Activated CD4-positive, alpha-beta T cell treated with anti-CD3 and anti-CD28 coated beads, Interleukin-2, Interleukin-4, amounts not matched to agents 100 ng/mL and 50 ng/mL, durations not matched to agents 16 hours and 8 hours (primary cell): ENCODE measurements at places on chromosomes 3 and 15.

DNA sequence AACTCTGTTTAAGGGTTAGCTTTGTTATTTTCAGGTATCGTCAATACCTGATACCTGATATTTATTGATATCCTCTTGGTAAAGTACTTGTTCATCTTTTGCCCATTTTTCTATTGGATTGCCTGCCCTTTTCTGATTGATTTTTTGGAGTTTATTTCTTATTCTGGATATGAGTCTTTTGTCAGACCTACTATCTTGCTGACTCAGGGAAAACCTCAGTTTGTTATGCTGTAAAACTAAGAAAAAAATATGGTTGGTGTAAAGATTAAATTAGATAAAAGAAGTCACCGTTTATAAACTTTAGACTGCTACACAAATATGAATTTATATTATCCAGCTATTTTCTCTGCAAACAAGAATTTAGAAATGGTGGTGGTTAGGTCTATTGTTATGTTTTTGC, 65.9 kb downstream of the CHRNA7 start:
- DNase-seq: no peak

DNA sequence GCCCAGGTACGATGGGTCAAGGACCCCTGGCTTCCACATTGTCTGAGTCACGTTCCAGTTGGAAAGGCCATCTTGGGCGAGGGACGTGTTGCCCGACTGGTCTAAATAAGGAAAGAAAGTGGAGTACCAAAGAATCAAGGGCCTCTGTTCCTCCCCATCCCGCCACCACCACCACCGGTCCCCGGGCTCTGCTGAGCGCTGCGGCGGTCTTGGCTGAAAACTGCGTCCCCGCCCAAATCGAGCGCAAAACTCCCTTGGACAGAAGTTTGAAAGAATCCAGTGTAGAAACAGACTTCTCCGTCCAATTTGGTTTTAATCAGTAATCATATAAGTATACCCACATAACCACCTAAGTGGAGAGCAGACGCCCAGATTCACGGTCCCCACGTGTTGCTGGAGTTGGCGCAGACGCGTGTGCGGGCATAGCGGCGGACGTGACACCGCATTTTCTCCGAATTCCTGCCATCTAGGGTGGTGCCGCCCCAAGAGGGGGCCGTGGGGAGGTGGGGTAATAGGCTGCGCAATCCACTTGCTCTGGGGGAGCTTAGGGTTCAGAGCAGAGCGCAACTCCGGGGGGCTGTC, 243.8 kb upstream of the TOPAZ1 start:
- DNase-seq: no peak

GRCh38 chr3:115498421-115498820, 124.9 kb upstream of the GAP43 start:
- no peak for DNase-seq

DNA sequence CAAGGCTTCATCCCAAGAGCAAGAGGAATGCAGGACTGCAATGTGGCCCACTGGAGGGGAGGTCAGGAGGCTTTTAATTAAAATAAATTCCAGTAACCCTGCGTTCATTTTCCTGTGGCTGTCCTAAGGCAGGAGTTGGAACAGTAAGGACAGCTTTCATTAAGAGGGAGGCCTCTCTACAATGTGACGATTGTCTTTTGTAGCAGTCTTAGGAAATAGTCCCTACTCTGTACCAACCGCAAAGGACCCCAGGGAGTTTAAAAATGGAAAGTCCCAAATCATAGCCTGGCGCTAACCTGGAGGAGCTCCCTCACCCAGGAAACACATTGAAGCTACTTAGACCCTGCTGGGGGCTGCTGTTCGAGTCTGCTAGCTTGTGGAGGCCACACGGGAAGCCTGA, 62.8 kb downstream of the SYNM start:
- no peak for DNase-seq

DNA sequence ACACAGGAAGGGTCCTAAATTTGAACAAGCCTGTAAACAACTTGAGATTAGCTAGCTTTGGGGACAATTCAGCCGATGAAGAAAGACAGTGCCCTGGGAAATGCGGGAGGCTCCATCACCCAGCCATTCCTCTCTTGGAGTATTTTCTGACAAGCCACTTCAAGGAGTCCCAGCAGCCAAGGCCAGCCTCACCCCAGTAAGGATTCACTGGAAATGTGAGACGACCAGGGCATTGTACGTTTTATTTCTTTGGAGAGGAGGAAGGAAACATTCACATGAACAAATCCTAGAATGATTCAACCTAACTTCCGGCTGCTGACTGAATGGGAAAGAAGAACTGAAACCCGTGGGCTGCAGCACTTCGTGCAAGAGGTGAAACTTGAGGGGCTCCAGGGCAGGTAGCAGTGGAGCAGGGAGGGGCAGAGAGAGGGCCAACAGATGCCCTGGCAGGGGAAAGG, 116.4 kb upstream of the ARHGEF3 start:
- DNase-seq: peak; percentile 86

DNA sequence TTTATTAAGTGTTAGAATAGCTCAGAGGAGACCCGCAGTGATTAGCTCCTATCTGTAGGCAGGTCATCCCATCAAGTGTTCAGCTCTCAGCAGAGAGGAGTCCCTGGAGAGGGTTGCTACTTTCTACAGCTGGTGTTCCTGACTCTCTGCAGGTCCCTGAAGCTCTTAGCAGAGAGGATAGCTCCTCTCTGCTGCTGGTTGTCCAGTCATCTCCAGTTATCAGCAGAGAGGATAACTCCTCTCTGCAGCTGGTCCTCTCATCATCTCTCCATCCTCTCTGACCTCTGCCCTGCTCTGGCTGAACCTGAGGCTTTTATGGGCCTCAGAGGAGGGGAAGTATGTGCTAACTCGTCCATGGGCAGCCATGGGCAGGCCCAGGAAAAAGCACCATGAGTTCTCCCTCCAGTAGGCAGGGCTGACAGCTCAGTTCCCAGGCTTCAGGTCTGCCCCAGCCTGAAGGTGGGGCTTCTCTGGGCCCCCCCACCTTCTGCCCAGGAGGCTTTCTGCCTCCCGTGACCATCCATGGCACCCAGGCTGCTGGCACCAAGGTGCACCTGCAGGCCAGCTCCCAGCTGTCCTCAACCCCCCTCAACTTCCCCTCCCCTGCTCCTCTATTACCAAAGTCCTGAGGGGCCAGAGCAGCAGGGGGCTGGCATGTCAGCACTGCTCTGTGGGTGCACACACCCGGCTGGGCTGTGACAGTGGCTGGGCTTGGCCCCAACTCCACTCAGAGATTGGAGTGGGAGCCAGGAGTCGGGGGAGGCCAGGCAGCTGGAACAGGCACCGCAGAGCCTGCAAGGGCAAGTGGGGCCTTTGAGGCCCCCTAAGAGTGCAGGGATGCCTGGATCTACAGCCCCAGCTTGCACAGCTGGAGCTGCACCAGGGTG, 98.9 kb upstream of the FRMD4B start:
- DNase-seq: no peak

GRCh38 chr3:168884353-168884903, 779.1 kb downstream of the MECOM start:
- DNase-seq: no peak

DNA sequence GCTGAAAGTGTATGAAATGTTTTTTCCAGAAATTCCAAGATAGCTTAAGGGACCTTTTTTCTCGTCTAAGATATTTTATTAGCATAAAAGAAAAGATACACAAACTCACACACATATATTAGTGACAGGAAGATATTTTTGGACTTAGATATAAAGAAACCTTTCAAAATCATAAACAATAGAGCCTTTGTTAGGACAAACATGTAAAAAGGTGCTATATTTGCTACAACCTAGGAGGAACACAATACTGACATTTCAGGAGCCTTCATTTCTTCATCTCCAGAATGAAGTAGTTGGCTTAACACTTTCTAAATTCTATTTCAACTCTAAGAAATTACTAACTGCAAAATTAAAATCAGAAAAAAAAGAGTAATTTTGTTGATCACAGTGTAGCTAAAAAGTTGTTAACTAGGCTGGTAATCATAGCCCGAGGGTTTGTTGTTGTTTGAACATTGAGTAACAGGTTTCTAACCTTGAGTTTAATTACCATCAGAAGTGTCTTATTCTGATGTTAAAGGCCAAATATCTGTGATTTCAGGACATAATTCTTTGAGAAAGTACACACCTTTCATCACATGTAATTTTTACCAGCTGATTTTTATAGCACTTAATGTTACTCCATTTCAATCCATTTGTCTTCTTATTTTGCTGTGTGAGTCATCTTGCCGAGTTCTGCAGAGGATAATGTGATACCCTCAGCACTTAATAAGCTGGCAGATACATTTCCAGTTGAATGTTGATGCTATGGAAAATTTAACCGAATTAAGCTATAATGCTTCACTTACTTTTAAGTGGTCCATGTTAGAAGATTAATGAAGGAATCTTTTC, 97.3 kb downstream of the MBNL1 start:
- no peak for DNase-seq

DNA sequence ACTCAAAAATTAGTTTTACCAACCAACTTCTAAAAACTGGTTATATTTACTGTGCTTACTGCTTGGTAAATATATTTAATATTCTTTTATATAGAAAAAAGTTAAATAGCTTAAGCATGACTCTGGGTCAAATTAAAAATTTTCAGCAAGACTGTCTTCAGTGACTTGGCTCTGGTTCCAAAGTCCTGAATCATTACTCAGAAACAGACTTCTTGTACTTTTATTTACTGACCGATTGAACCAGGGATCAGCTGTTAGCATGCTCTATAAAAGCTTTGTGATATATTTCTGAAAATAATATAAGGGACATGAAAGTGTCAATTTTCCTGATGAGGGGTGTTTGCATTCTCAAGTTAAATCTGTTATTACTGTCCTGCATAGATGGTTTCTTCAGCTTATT, 164.3 kb downstream of the MCTP2 start:
- no peak for DNase-seq

- DNase-seq: no peak
These were observed 801.7 kb downstream of the NTRK3 start for GRCh38 chr15:87454860-87455259.

DNA sequence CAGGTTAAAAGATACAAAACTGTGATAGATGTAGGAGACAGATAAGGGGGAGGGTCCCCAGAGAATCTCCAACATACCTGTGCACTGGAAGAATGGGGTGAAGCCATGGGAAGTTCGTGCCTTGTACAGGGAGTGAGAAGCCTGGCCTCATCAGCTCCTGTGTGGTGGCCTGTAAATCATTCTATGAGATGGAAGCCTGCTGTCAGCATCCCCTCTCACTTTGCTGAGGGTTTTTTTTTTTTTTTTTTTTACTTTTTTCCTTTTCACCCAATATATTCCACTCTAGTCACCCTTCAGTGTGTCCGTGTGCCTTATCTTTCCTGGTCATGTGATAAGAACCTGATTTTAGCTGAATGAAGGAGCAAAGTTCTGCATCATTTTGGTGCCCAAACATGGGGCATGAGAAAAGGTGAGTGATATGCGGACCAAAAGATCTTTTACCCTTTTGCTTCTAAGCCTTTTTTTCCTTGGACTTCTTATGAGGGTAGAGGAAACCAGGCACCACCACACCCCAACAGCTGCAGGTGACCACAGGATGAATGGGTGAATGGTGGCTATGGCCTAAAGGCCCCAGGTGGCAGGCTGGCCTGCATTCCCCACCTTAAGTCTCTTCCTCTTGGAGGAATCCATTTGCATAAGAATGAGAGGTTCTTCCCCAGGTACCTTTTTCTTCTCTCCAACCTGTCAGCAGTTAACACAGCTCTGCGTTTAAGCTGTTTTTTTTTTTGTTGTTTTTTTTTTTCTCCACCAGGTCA, 1345.0 kb downstream of the NSUN3 start:
- DNase-seq: no peak

DNA sequence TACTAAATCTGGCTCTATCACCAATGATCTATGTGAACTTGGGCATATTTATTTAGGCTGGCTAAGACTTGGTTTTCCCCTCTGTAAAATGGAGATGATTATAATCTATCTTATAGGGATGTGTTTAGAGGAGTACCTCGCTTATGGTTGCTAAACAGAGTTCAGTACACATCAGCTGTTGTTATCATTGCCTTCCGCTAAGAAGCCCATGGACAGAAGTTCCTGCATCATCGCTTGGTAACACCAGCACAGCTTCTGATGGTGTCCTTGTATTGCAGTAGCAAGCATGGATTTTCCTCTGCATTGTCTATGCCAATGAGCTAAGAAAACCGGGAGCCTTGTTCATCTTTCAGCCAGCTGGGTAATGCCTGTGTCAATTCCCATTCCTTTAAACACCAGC, 73.1 kb upstream of the LRTM1 start:
- DNase-seq: no peak

DNA sequence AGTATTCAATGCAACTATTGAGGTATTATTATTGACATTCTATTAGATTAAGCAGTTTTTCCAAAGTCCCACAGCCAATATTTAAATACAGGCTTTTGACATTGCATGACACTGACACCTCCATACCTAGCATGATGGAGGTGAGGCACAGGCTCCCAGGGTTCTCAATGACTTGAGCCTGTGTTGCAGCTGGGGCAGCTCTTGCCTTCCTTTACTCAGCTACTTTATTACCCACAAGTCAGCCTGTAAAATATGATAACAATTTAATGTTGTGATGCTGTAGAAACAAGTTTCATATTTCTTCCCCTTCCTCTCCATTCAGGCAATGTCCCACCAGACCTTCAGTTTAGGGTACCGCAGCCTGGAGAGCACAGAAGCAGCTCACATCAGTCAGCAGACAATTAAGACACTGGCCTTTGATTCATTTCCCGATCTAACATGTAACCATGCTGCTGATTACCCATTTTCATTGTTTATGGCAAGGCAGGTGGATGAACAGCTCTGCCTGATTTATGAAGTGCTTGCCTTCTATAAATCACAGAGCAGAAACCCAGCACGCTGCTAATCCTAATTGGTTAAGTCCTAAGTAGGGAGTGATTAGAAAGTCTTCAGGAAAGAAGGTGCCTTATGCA, 826.1 kb downstream of the AGBL1 start:
- DNase-seq: no peak

GRCh38 chr15:63500265-63501250, 3.8 kb upstream of the USP3 start:
- DNase-seq: no peak

DNA sequence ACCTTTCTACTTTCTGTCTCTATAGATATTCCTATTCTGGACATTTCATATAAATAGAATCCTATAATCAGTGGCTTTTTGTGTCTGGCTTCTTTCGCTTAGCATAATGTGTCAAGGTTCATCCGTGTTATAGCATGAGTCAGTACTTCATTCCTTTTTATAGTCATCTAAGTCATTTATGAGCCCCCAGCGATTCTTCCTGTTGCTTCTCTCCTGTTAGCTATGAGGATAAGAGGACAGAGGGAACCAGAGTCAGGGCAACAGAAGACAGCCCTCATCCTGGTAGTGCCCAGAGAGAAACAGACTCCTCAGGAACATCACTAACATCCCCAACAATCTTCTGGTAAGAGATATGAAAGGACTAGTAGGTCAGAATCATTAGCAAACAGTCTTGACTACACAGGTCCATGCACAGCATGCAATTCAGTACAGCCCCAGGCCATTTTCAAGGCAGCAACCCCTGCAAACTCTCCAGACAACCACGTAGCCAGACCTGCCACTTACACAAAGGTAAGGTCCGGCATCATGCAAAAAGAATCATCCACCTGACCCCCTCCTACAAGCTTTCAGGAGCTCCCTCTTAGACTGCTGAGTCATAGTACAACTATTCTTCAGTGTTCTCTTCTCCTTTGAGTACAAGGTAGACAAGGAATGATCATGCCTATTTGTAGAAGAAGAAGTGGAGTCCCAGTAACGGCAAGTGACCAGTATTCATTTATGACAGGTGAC, 91.5 kb downstream of the MYLK start:
- DNase-seq: no peak
